ENCODE measurements at places on chromosomes 7 and 10. TPM values are rescaled to one million over a fixed set of nuclear protein-coding genes. Genes with fewer than 3 reads are reported as not detected.

Gene FRMD4A
- total RNA-seq = 17.0 TPM

Gene CPVL
- total RNA-seq = 13.1 TPM

Gene SFTPA1
- total RNA-seq = 3.3 TPM

Gene C7orf57
- total RNA-seq = not detected

DNA sequence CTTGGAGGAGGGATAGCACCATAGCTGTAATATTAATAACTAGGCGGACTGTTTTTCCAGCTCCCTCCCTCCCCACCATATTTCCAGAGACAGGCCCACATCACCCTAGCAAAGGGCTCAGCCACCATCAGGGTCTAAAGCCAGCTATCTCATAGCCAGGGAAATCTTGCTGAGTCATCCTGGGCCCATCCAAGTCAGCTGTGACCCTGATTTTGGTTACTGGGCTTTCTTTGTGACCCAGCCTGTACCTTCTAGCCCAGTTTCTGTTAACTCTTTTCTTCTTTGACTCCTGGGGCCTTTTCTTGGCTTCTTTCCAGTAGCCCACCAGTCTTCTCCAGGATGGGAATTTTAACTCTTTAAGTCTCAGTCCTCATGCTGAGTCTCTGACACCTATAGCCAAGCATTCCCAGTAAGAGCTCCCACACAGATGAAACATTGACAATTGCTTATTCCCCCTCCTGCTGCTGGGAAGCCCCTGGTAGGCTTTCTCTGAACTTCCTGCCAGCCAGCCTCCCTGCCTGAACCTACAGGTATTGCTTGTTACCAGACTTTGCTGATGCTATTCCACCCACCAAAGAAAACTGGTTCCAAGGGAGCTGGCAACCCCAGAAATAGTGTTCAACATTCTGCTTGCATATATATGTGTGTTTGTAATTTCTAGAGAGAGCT, 34.8 kb upstream of the ADO start:
- DNase-seq = no peak

DNA sequence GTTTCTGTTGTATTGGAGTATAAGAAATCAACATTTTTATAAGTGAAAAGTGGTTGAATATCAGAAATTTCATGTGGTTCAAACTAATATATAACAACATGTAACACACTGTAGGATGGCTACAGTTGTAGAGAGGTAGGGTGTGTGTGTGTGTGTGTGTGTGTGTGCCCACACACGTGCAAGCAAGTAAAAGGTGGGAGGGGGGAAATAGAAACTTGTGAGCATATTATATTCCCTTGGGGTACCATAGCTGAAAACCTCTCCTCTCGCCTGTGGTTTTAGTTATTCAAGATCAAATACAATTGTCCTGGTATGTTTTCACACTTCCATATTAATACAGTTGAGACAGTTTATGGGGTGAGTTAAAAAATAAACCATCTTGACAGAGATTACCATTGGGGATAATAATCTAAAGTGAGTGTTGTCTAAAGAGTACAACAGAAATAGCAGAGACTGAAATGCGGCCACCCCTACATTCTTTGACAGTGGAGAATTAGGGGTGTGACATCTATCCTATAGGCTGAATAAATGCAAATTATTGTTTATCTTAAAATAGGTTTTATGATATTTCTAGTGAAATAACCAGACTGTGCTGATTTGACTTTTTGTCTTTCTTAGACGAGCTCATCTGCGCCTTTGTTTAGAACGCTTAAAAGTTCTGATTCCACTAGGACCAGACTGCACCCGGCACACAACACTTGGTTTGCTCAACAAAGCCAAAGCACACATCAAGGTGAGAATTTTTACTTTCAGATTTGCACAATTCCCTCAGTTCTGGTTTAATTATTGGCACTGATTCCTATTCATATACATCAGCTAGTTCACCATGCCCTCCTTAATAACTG, 25.9 kb downstream of the SMNDC1 start:
- no peak for DNase-seq

DNA sequence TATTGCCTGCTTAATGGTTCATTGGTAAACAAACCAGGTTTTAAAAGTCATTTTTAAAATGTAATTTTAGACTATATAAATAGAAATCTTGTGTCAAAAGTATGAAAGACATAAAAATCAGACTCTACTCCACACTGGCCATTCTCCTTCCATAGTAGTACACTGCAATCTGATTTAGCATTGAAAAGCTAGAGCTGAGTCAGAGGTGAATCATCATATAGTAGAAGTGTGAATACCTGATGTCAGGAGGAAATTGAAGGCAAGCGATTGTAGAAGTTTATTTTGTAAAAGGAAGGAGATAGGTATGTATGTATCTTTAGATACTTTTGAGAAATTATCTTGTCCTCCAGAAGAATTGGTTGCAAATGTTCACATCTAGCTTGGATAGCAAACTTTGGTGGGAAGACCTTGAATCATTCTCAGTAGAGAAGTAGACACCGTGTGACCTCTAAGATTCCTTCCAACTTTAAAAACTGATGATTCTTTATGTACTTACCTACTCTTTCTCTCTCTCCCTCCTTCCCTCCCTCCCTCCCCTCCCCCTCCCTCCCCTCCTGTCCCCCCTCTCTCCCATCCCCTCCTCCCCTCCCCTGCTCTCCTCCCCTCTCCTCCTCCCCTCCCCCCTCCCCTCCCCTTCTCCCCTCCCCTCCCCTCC, 88.1 kb downstream of the BTAF1 start:
- no peak for DNase-seq

DNA sequence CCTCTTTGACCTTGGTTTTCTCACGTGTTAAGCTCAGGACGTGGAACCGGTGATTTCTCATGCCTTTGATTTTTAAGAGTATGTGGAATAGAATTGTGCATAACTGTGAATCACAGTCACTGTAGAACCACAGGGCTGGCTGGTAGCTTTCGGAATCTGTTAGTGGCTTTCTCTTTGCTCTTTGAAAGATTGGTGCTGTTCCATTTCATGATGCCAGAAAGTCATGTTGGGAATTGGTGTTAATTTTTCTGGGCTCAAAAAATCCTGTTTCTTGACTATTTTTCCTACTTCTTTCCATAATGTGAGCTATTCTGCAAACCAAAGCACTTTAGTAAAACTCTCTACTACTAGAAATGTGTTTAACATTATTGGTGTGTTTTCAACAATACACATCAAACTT, 73.0 kb downstream of the CACNB2 start:
- no peak for DNase-seq

DNA sequence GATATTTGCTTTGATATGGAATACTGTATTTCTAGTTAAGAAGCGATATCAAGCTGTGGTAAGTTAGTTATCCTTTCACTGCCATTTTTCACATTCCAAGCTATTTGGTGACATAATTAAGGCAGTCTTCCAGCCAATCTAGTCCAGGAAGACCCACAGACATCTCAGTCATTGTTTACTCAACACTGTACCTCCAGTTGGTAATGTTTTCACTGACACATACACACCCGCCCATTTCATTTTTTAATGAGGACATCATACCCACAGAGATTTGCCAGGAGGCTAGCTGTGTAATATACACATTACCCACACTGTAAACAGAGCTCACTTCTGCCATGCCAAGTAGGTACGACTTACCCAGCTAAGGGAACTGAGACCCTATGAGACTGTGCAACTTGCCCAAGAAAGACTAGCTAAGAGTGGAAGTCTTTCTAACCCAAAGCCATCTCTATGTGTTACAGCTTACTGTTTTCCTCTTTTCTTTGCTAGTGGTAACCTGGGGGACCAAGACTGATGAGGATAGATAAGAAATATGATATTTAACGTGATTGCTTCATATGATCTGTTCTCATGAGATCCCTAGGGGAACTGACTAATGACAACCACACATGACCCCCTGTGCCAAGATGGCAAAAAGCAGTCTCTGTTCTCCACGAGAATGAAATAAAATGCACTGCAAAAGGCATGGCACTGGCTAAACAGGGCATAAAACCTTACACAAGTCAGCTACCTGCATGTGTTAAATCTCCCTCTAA, 179.0 kb downstream of the DGKI start:
- DNase-seq = no peak

DNA sequence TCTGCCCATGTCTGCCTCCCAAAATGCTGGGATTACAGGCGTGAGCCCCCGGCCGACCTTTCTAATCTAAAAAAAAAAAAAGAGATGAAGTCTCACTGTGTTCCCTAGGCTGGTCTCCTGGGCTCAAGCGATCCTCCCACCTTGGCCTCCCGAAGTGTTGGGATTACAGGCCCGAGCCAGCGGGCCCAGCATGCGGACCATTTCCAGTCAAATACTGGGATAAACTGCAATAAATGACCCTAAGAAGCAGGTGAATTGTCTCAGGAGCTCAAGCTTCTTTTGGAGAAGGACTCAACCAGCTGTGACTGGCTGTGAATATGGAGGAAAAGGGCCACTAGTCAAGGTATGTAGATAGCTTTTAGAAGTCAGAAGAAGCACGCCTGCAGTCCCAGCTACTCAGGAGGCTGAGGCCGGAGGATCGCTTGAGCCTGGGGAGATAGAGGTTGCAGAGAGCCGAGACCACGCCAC, 550 bp upstream of the CREM start:
- DNase-seq = no peak

All from esophagus muscularis mucosa (tissue), 4 donors.